ENCODE measurements at places on chromosomes 2 and 18. TPM values are rescaled to one million over a fixed set of nuclear protein-coding genes. Genes with fewer than 3 reads are reported as not detected.

DNA sequence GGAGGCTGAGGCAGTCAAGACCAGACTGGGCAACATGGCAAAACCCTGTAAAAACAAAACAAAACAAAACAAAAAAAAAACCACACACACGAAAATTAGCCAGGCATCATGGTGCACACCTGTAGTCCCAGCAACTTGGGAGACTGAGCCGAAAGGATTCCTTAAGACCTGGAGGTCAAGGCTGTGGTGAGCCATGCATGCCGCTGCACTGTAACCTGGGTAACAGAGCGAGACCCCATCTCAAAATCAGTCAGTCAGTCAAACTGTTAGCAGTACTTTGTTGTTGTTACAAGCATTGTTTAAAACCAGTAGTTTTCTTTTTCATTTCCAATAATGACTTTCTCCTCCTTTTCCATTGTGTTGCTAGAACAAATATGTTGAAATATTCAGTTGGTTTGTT, 21.7 kb downstream of the EPB41L5 start:
- no peak for DNase-seq

DNA sequence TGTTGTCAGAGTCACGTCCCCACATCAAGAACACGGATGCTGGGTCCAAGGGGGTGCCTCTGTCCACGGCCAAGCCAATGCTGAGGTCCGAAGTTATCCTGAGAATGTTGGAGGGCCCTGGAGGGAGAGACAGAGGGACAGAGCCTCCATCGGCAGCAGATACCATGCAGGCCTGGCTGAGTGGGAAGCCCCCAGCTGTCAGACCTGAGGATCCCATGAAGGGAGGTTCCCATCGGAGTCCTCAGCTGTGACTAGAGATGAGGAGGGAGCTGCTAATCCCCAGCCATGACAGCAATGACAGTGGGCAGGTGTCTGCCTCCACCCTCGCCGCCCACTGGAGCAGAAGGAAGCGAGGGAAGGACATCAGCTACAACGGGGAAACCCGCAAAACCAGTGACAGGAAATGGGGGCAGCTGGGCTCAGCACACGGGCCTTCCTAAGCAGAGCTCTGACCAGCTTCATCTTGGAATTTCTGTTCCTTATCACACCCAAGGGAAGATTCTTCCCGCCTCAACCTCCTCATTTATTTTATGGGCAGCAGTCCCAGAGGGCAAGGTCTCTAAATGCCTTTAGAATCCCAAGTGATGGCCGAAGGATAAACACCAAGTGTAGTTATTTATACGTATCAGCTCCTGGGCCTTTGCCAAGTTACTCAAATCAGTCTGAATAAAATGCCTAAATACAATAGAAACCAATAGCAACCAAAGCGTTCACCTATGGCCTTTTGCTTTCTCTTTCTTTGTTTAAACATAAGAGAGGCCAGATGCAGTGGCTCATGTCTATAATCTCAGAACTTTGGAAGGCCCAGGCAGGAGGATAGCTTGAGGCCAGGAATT, 32.2 kb downstream of the FAM178B start:
- DNase-seq, result peak; percentile 33

CCDC148 gene
- total RNA-seq, result not detected

DNA sequence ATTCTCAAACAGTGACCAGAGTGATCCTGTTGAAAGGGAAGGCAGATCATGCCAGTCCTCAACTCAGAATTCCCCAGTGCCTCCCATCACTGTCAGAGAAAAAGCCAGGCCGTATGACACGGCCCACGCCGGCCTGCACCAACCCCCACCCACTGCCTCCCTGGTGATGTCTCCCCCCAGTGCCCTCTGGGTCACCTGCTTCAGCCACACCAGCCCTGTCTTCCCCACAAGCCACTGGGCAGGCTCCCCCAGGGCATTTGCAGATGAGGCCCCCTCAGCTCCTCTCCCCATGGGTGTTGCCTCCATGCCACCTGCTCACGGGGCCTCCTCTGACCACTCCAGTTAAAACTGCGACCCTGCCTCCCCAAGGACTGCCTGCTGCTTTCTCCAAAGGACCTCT, 169.8 kb downstream of the SH3RF3 start:
- no peak for DNase-seq

DNA sequence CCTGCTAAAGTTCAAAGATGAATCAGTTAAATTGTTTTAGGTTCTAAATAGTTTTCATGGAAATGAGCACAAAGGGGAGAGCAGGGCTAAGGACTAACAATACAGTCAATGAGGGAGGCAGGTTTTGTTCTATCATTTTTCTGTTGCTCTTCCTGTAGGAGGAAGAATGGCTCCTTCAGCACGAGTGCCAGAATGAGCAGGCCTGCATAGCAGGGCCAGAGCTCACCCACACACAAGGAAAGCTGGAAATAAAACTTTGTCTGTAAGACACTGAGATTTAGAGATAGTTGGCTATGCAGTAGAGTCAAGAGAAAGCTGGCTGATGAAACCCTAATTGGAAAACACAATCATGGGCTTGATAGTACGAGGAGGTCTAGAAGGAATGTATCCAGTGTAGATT, 313.3 kb downstream of the MBD2 start:
- no peak for DNase-seq

DNA sequence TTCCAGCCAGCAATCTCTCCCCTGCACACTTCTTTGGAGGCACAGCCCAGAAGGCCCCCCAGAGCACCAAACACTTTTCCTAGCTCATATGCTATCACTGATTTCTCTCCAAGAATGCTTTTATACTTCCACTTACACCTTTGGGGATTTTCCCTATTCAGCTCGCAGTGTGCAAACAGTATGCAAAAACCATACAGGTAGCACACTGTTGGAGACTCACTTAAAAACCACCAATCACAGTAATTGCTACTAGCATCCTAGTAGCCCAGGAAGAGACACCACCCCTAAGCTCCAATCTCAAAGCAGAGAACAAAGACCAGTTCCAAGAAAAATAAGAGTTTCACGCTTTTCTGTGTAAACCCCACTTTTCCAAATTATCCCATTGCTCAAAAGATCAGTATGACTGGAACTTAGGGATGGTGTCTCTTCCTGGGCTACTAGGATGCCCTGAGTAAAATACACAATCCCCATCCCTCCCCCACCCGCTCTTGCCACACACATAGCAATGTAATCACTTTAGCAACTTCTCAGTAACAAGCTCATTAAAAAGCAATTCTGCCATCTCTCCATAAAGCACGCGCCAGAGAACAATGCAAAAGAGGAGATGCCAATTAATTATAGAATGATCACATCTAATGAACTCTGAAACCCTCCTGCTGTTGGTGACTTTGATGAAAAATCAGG, 43.0 kb downstream of the KLF7 start:
- DNase-seq, result no peak

- DNase-seq, result no peak
Observed at GRCh38 chr2:34387536-34387935, 788.4 kb upstream of the FAM98A start.

DNA sequence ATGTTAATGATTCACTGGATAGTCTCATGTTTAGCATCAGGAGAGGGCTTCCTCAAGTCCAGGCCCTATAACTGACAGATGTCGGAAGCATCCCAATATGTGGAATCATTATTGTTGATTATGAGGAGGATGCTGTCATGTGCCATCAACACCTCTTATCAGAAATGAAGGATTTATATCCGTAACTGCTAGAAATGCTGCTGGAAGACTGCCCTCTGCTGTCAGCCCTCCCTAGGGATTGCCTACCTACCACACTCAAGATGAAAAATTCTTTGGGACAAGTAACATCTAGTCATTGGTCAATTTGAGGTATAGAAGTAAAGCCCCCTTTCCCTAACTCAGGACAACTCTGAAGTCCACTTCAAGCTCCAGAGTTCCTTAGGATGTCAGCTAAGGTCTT, 1166.5 kb upstream of the NXPH2 start:
- DNase-seq, result no peak

GLI2 gene
- not detected for total RNA-seq

DNA sequence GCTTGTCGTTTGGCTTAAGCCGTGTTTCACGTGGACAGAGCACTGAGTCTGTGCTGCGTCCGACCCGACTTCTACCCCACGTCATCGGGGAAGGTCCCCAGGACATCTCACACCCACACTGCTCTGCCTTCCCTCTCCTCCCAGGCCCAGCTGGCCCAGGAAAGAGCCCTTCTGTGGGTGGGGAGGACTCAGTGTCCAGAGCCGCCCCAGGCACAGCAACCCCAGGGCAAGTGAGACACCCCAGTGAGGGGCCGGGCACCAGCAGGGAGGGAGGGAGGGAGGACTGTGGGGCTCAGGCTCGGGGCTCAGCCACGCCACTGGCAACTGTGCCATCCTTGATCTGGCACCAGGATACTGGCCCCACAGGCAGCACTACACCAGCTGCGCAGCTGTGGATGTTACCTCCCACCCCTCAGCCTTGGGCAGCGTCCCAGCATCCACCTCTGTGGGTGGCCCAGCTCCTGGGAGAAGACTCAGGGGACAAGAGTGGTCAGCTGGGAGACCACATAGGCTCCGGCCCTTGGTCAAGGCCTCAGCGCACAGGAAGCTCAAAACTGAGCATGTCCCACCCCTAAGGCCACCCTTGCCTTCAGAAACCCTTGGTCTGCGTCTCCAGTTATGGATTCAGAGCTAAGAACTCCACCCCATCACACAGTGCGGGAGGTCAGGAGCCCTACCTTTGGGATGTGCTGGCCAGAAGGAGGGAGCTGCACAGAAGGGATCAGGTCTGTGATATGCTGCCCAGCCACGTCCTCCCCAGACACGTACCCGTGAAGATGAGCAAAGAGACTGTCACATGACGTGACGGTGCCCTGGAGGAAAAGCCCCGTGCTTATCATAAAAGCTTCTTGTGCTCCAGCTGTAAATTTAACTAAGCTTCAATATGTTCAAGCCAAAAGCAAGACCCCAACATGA, 11.7 kb downstream of the PASK start:
- DNase-seq, result no peak

GRCh38 chr2:134367213-134367612, 113.3 kb downstream of the MGAT5 start:
- no peak for DNase-seq
